ENCODE measurements at places on chromosomes 11 and 22.

DNA sequence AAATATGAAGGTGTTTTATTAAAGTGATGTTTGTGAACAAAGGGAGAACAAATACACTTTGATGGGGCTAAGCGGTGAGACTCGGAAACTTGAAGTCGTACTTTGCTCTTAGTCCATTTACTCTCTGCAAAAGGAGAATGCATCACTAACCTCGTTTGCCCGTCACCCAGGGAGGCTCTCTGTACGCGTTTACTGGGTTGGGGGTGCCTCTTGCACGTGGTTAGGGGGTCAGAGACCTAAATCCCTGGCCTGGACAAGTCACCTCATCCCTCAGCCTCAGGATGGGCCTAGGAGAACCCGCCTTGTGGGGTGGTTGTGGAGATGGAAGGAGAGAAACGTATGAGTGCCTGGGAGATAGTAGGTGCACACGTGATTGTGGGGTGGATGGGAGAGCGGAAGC, 803 bp upstream of the IFT27 start:
- no peak for DNase-seq

GRCh38 chr22:21797444-21798221, 62.0 kb upstream of the YPEL1 start:
- no peak for DNase-seq

- no peak for DNase-seq
Observed at GRCh38 chr11:76094740-76095139, 111.6 kb downstream of the WNT11 start.

GRCh38 chr11:17135916-17136683, 58.6 kb upstream of the RPS13 start:
- DNase-seq: no peak

DNA sequence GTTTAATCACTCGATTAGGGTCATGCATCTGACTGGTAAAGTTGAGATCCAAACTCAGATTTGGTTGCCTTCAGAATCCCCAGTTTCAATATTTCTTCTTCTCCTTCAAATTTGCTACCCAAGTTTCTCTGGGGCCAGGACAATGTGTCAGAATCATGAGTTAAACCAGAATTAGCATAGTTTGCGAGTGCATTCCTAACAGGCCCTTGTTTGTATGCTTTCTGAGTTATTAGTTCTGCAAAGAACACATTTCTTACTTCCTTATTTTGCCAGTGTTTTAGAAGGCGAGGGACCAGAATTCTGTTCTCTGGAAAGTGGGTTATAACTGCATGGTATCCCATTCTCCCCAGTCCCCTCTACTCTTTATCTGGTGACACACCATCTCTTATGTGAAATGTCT, 112.0 kb downstream of the ARL14EP start:
- no peak for DNase-seq

GRCh38 chr11:26947379-26947844, 46.5 kb upstream of the FIBIN start:
- no peak for DNase-seq

DNA sequence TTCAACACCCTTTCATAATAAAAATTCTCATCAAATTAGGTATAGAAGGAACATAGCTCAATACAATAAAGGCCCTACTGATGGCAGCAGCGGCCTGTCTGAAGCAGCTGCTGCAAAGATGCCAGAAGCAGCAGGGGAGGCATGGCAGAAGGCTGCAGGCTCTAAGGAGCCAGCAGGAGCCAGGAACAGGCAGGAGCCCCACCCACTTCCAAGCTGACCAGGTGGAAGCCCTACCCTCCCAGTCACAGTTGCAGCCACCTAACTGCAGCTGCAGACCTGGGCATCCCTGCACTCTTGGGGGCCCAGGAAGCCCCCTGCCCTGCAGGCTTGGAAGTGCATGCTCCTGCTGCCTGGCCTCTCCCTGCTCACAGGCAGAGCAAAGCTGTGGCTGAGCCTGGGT, 18.2 kb upstream of the OR6A2 start:
- no peak for DNase-seq

- no peak for DNase-seq
Observed at GRCh38 chr11:109422870-109423465, 978 bp downstream of the C11orf87 start.

- no peak for DNase-seq
Observed at GRCh38 chr11:19286411-19286810, 45.7 kb upstream of the E2F8 start.

DNA sequence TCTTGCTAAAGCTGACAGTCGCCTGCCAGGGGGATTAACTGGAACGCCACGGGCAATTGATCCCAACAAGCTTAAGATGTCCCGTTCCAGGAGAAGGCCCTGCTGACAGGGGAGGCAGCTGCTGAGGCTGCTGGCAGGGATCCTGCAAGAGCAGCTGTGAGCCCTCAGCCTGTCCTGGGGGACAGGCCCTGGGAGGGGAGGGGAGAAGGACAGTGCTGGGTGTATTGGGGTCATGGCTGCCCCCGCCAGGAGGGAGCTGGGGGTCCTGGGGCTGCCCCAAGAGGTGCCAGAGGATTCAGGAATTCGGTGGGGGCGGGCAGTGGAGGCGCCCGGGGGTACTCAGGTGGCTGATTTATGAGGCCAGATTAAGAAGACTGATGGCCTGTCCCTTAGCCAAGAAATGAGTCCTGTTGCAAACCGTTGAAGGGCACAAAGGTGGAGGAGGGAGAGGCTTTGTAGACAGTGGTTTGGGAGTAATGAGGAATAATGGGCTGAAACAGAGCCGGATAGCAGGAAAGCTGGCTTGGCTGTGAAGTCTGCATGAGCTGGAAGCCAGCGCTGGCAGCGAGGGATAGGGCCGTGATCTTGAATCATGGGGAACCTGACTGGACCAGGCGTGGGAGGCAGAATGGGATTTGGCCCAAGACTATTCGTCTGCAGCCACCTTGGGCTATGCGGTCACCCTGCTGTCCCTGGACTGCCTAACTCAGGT, 133.5 kb downstream of the CACNA1I start:
- no peak for DNase-seq

- DNase-seq: no peak
Observed at GRCh38 chr11:109641549-109641948, 219.6 kb downstream of the C11orf87 start.

GRCh38 chr11:73291781-73292524, 16.1 kb upstream of the ARHGEF17 start:
- no peak for DNase-seq

DNA sequence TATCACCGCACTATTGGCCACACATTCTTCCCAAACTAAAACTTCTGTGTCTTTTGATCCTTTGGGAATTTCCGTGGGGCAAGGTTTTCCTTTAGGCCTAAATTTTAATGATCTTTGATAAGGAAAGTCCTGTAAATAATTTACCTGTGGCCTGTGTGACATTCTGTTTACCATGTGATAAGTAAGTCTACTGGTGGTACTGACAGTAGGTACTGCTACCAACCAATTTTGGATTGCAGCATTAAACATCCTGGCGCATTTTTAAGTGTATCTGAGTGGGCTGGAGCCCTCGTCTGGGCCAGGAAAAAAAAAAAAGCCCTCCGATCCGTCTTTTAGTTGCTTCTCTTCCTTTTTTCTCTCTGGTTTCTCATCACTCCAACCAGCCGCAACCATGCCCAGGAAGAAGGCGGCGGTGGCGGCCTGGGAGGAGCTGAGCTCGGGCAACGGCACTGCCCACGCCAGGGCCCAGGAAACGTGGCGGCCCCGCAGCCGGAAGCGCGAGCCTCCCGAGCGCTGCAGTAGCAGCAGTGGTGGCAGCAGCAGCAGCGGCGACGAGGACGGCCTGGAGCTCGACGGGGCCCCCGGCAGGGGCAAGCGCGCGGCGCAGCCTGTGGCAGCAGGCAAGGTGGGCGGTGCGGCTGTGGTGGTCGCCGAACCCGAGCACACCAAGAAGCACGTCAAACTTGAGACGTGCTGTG, 33.6 kb downstream of the ASRGL1 start:
- no peak for DNase-seq

- DNase-seq: peak; percentile 15
Observed at GRCh38 chr11:133821776-133822175, 23.5 kb downstream of the SPATA19 start.

DNA sequence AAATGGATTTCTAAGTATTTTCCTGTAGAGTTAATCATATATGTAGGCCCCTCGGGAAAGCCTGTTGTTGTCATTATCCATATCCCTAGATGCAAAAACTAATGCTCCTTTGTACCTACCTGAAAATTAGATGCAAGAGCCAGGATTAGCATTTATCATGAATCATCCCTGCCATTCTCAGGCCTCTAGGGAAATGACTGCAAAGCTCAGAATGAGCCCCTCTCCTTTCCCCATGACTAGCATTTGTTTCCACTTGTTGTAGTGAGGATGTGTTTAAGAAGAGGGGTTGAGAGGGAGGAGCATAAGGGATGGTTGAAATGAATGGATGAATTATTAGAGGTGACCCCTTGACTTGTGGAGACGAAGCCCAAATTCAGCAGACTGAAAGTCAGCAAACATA, 537.9 kb downstream of the NTM start:
- no peak for DNase-seq

- DNase-seq: no peak
Observed at GRCh38 chr22:43957871-43958270, 2.6 kb downstream of the SAMM50 start.

DNA sequence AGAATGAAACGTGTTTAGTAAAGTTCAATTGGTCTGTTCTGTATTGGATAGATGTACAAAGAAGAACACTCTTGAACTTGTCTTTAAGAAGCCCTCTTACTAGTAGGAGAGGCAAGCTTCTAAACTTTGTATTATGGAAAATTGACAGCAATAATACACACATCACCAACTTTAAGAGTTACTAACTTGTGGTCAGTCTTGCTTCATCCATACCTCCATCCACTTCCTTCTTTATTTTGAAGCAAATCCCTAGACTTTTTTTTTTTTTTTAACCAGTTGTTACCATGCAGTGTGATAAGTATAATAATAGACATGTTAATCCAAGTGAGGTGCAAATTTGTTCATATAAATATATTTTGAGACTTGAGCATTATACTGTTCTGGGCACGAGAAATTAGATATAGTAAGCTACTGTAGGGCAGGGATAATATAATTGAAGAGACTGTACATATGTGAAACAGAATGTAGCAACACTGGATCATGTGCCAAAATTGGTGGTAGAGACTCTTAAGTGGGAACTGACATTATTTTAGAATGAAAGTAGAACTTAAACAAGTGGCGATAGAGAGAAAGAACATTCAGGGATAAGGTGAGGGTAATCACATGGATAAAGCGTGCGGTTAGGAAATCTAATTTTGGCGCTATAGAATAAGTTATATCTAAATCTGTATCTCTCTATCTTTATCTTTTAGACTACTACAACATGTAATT, 6.5 kb downstream of the FAR1 start:
- no peak for DNase-seq

- DNase-seq: no peak
Observed at GRCh38 chr22:46536537-46537224, 739 bp downstream of the CELSR1 start.
